Activated CD8-positive, alpha-beta memory T cell treated with anti-CD3 and anti-CD28 coated beads for 1 hour (primary cell): ENCODE measurements at places on chromosomes 13 and 19.

- peak; percentile 16 for DNase-seq
These were observed 50.5 kb upstream of the UBE2L5 start for GRCh38 chr13:30371649-30372265.

DNA sequence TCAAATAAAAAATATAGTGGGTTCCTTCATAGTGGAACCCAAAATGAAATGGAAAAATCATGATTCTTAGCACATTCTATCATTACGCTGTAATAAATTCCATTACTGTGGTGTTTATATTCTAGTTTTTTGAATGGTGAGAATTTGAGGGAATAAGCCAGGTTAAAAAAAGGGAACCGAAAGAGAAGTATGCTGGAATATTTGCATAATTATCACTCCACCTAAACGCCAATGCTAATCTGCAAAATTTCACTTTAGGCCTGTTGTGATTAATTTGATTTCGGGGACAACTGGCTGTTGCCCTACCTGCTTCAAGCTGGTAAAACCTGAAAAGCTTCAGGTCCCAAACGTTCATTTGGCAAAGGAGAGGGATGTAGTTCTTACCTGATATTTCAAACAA lies 32.1 kb upstream of the SCEL start:
- DNase-seq = no peak

GRCh38 chr13:24247016-24247415 lies 62.4 kb upstream of the C1QTNF9 start:
- DNase-seq = no peak

GRCh38 chr13:39415008-39415802 lies 187.8 kb downstream of the LHFPL6 start:
- no peak for DNase-seq

DNA sequence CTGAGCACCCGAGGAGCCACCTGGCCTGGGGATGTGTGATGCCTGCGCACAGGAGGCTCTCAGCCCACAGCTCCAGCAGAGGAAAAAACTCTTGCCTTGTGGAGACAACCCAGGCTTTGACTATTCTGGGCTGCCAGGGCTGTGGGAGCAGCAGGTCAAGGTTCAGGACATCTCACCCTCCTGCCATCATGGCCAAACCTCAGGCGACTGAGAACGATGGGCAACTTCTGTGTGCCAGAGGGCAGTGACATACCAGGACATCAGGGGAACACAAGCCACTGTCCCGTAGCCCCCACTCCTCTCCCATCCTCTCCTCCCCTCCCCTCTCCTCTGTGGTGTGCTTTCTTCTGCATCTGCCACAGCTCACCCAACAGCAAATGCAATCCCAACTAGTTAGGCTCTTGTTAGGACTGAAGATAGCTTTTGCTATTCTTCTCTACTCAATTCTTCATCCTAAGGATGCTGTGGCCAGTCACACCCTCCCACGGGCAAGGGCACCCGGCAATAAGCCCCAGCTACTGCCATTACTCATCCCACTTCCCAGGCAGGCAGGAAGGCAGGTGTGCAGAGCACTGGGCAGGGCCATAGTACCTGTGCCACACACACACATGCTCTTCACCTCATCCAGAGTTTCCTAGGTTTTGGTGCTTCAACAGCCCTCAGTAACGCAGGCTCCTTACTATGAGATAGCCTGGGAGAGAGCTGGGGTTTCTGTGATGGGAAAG lies 16.8 kb downstream of the ELL start:
- no peak for DNase-seq

DNA sequence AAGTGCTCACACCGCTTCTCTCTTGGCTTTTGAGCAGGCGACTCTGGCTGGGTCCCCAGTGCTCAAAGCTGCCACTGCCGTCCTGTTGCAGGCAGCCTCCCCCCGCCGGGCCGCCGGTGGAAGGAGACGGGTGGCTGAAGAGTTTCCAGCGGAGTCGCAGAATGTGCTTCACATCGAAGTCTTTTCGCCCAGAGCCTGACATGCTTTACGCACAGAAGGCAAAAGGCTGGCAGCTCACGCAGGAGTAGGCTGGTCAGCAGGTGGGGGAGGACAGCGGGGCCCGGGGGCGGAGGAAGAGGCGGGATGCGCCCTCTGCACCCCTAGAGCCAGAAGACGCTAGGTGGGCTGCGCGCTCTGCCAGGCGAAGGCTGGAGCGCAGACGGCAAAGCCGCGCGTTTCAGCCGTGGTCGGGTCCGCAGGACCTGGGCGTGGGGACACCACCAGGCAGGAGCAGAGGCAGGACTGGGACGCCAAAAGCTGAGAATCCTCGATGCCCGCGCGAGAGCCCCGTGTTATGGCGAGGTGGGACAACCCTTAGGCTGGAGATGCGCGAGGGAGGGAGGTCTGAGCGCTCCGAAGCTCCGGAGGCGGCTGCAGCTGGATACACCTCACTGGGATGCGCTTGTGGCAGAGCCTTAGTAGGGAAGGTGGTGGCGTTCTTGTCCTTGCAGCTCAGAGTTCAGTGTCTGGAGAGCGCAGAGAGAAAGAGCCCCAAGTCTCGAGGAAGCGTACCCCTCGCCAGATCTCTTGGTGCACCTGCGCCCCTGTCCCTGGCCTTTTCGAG lies at the start of gene ATXN8OS:
ATXN8OS (plus strand) TSS at position 329 of the 784 bp plus-strand sequence.
- no peak for DNase-seq

GRCh38 chr13:98468361-98468760 lies 108.5 kb downstream of the STK24 start:
- no peak for DNase-seq

GRCh38 chr13:27643334-27644132 lies 21.8 kb downstream of the POLR1D start:
- DNase-seq = no peak

- no peak for DNase-seq
These were observed 932 bp downstream of the SLC35E1 start for GRCh38 chr19:16571283-16571682.

DNA sequence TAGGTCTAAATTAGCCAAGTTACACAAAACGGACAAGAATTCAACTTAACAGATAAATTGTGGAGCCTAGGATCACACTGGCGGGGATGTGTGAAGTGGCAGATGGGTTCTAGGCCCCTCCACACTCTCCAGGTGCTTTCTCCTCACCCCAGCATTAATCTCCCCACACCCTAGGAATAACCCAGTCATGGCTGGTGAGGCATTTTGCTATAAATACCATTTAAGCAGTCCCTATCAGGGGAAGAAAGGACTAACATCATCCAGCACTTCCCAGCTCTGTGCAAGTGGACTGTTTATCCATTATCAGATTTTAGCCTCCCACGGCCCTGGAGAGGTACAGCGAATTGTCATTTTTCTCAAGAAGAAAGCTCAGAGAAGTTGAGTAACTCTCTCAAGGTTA lies 154.9 kb downstream of the NUFIP1 start:
- DNase-seq = no peak

DNA sequence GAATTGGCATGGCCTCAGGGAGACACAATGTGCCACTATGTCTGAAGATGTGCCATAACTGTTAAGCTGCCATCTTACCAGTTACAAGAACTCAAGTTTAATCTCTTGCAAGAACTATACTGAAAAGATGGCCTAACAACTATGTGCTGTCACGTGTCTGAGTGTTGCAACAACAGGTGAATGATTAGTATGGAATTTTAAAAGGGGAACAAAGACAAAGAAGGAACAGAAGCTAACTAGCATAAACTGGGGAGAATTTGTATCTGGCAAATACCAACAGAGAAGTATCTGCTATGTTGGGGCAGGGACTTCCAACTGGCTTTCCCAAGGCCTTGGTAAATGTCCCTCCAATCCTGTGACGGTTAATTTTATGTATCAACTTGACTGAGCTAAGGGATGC lies 11.5 kb upstream of the ACOD1 start:
- no peak for DNase-seq

GRCh38 chr19:56118666-56119581 lies 2.2 kb downstream of the ZNF787 start:
- no peak for DNase-seq

- no peak for DNase-seq
These were observed 1251.9 kb upstream of the SLC10A2 start for GRCh38 chr13:104318121-104318520.

DNA sequence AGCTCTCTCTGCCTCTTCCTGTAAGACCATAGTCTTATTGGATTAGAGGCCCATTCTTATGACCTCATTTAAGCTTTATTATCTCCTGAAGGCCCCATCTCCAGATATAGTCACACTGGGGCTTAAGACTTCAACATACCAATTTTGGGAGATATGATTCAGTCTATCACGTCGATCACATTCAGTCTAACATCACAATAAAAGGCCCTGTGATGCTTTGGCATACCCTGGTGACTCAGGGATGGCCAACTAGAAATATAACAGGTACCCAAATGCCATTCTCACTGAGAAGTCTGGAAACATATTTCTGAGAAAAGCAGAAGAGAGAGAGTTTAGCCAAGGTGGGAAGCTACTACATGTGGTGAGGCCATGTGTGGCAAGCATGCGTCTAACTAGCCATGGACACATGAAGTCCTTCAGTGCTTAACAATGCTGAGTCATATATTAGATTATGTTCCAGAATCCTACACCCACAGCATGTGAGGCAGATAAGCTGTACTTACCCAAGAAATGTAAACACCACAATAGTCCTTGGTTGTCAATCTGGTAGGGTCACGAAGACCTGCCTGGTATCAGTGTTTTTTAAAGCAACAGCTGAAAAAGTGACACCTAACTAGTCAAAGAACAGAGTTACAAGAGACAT lies 485.1 kb downstream of the FOXO1 start:
- no peak for DNase-seq

DNA sequence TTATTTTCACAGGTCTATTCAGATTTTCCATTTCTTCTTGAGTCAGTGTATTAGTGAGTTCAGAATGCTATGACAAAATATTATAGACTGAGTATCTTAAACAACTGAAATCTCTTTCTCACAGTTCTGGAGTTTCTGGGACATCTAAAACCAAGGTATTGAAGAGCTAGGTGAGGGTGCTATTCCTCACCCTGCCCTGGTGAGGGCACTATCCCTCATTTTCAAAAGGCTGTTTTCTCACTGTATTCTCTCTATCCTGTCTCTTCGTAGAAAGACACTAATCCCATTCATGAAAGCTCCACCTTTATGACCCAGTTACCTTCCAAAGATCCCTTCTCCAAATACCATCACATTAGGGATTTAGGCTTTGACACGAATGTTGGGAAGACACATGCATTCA lies 1617.1 kb downstream of the PCDH9 start:
- no peak for DNase-seq

- no peak for DNase-seq
These were observed 3.9 kb upstream of the UBL5 start for GRCh38 chr19:9823816-9824215.

GRCh38 chr13:48000559-48001113 lies 437 bp downstream of the SUCLA2 start:
- DNase-seq = no peak

GRCh38 chr19:16034180-16034579 lies 42.1 kb upstream of the TPM4 start:
- DNase-seq = no peak

- no peak for DNase-seq
These were observed 65.6 kb upstream of the HTR2A start for GRCh38 chr13:46962281-46962941.

GRCh38 chr13:111575719-111576118 lies 255.3 kb downstream of the TEX29 start:
- no peak for DNase-seq

GRCh38 chr13:26558074-26558805 lies 757 bp downstream of the WASF3 start:
- no peak for DNase-seq

DNA sequence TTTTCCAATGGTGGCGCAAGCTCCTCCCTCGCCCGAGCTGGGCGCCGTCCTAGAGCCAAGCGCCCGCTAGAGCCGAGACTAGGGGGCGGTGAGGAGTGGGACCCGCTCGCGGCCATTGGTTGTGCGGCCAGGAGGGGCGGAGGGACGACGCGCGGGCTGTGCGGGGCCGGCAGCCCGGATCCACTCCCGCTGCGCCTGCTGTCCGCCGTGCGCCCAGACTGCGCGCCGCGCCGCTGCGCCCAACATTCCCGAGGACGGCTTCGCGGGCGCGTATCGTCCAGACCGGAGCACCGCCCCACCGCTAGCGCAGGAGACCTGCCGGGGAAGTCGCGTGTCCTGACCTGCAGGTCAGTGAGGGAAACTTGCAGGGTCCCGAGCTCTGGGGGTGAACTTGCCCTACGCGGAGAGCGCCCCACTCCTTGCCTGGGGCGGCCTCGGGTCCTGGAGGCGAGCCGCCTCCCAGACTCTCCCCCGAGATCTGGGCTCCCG lies at the start of gene SERTM1:
SERTM1 (plus strand) TSS at position 183 of the 489 bp plus-strand sequence. CDS start 21,059 bp downstream, outside the sequence.
- DNase-seq = no peak

DNA sequence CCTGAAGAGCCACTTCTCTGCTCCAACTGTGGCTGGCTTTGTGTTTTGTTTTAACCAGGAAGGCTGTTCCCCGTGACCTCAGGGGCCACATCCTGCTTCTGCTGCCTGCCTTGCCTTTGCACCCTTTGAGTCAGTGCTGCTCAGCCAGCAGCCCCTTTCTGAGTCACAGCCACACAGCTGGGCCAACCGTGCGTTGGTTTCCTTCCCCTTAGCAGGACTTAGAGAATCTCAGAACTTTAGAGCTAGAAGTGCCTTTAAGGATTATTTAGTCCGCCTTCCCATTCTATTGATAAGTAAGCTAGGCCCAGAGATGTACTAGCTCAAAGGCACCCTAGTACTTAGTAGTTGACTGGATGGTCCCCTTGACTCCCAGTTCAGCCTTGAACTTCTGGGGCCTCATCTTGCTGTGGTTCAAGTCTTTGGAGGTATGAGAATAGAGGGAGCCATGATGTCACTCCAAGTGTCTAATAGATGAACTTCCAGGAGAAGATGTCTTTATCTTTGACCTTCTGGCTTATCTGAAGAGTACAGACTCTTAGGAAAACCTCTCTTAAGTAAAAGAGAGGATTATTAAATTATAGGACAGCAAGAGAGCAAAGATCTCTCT lies 8.0 kb downstream of the RGCC start:
- peak; percentile 74 for DNase-seq

GRCh38 chr13:86572115-86572514 lies 772.9 kb upstream of the SLITRK6 start:
- DNase-seq = no peak

- DNase-seq = no peak
These were observed 364 bp downstream of the CKM start for GRCh38 chr19:45322311-45322710.

DNA sequence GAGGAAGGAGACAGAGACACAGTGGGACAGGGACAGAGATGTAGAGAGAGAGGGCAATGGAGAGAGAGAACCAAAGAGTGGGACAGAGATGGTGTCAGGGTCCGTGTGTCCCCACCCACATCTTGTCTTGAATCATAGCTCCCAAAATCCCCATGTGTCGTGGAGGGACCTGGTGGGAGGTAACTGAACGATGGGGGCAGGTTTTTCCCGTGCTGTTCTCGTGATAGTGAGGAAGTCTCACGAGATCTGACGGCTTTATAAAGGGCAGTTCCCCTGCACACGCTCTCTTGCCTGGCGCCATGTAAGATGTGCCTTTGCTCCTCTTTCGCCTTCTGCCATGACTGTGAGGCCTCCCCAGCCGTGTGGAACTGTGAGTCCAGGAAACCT lies 7.5 kb upstream of the PLA2G4C start:
- no peak for DNase-seq

GRCh38 chr19:869245-870177 lies 10.0 kb downstream of the CFD start:
- DNase-seq = no peak
